ENCODE measurements at places on chromosomes 7 and 10.

- DNase-seq, result no peak
Observed at GRCh38 chr7:41771717-41772116, 68.8 kb upstream of the INHBA start.

DNA sequence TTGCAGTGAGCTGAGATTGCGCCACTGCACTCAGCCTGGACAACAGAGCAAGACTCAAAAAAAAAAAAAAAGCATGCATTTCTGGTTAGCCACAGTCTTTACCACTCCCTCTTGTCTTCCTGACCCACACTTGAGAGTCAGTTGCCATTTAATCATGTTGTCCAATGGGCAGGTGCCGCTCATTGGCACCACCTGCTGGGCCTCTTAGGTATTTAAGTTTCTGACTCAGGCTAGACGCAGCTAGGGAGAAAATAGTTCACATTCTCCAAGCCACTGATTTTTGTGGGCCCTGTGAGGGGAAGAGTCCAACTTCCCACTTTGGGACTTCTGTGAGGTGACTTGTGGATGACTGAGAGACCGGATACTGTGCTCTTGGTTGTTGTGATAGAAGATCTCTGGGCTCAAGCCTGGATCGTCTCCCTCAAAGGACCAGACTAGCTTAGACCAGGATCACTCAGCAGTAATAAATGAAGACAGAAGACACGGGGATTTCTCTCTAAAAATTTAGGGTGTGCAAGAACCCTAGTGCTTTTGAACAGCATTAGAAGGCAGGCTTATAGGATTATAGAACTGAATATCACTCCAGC is 26.8 kb upstream of the SORCS3 start:
- DNase-seq, result no peak

DNA sequence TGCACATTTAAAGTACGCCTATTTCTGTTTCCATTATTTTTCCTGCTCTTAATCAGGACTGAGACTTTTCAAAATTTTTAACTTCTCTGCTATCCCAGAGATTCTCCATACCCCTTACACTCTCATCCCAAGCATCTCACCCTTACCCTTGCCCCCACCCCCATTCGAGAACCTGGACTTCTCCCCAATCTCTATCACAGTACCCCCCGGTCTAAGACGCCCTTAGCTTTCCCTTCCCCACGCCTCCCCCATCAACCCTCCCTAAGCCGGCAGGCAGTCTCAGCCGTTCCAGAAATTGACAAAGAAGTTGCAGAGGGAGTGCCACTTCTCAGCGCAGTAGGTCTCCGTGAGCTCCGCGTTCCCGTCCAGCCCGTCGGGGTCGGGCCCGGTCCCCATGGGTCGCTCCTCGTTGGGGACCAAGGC is 1.4 kb downstream of the FGFBP3 start:
- peak; percentile 56 for DNase-seq

DNA sequence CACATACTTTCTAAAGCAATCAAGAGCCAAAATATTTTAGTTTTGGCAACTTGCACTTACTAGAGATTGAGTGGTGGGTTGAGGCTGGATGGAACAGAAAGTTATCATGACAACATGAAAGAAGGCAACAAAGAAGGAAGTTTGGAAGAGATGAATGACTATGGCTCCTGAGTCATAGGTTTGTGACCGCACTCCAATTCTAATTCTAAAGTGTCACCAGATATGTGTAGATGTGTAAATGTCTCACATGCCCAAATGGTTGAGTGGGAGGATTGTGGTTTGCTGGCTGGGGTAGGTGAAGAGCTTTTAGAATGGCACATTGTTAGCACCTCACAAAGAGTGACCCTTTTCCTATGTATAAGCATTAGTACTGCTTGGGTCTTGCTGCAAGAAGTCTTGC is 20.2 kb downstream of the TAS2R16 start:
- no peak for DNase-seq

DNA sequence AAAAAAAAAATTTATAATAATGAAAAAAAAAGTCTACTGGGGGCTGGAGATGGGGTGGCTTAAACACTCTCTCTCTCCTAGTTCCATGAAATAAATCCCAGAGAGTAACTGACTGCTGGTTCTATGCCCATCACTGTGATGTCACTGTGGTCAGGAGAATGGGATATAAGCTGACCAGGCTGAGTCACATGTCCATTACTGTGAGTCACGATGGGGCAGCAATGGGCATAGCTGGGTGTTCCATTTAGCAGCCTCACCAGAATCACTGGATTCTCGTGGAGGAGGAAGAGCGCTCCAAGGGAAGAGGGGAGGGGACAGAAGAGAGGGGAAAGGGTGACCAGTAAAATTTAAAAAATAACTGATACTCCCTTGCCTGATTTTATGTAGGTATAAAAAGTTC is 37.1 kb downstream of the MASTL start:
- DNase-seq, result no peak

Data from ecto neural progenitor cell (in vitro differentiated cells).